ENCODE measurements at places on chromosomes 16 and 17.
A peak's percentile ranks its signal among the peaks of the same experiment; 100 is the strongest.

DNA sequence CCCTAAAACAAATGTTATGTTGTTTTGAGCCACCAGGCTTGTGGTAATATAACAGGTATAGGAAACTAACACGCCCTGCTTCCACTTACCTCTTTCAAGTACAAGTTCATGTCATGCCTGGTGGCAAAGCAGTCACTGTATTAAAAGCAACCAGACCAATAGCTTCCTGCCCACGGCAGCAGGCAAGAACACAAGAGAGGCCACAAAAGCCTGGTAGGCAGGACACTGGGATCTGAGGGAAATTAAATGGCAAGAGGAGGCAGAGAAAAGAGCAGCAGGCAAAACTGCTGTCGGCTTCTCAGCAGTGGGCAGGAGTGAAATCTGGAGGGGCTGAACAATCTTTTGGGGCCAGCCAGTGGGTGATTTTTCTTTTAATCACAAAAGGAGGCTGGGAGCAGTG is 2.2 kb downstream of the CYTH1 start:
- DNase-seq, result no peak

- DNase-seq, result no peak
Observed at GRCh38 chr16:19406891-19407491, 10.7 kb upstream of the TMC5 start.

GRCh38 chr17:81068411-81069134 is 33.6 kb downstream of the BAIAP2 start:
- no peak for DNase-seq

DNA sequence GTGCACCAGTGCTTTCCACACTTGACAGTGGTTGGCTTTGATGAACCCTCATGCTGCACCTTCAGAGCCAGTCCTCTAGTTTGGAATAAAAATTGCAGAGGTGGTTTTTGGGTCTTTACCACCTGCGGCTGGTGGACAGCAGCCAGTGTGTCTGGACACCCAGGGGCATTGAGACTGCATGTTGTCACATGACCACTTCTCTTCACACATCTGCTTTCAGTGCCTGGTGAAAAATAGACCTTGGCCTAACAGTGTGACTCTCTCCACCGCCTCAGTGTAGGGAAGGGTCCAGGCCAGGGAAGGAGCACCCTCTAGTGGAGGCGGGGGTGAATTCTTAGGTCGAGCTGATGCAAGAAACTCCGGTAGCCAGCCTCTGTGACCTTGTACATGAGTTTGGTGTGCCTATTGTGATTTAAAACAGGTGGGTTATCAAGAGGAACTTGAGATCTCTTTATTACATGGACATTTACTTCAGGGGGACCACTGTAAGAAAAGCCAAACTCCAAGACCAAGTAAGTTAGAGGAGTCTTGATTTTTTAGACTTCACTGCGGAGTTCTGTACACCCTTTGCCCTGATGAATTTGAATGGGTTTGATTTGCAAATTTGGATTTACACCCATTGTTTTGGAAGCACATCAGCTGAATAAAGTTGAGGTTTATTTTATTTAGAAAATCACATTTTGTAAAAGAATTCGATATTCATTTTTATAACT is 17.9 kb downstream of the GOSR2 start:
- peak; percentile 41 for DNase-seq

- no peak for DNase-seq
Observed at GRCh38 chr17:65099941-65100315, 37.2 kb upstream of the RGS9 start.
